Stimulated activated CD8-positive, alpha-beta memory T cell treated with anti-CD3 and anti-CD28 coated beads, Interleukin-7, amount 100 ng/mL, for 48 hours (primary cell): ENCODE measurements at places on chromosomes 3 and 15.
A peak's percentile ranks its signal among the peaks of the same experiment; 100 is the strongest.

DNA sequence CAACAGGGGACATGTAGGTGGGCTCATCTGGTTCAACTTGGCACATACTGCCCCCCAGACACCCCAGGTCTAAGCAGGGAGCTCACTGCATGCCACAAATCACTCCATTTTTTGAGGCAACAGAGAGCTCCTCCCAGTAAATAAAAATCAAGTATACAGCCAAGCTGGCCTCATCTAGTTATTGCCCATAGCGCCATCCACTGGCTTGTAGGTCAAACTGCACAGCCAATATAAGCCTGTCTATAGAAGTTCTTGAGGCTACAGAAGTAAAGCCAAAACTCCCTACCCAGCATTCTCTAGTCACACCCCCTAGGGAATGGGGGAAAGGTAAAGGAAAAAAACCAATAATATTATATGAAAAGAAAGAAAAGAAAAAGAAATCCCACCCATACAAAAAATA, 453.7 kb downstream of the ZNF385D start:
- DNase-seq: no peak

DNA sequence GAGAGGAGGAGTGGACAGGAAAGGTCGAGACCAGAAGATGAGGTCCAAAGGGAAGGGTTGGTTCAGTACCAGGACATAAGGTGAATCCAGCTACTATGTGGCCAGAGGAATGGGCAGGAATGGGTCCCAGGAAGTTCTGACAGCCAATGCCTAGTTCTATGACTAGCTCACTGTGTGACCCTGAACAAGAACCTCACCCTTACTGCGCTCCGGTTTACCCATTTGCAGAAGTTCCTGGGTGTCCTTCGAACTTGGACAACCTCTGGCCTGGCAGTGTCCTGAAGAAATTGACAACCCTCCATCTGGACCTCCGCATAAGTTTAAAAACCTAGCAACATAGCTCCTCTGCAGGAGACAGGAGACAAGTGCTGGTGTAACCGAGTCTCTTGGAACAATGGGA, 12.2 kb upstream of the PSTPIP1 start:
- no peak for DNase-seq

DNA sequence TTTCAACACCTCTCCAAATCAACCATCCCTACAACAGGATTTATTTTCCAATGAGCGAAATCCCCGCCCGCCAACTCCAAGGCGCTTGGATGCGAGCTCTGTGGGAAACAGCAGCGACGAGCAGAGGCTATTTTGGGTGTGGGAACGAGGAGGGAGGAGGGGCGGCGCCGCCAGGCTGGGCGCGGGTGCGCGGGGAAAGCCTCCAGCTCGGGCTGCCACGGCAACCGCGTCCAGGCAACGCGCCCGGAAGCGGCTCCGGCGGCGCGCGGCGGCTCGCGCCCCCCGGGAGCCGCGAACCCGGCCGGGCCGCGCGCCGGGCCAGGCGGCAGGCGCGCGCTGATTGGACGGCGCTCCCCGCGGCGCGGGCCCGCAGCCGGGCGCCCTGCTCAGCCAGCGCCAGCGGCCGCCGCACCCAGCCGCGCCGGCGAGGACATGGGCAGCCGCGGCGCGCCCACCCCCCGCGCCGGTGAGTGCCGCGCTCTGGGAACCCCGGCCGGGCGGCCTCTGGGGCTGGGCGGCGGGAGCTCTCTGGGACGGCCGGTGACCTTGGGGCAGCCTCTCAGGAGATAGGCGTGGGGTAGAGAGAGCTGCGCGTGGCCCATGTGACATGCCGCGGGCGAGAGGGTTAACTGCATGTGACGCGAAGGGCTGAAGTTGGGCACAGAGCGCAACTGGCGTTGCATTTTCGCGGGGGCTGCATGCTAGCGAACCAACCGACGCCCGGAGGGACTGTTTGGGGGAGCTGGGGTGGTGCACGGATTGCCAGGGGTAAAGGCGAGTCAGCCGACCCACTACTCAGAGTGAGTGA, at the start of gene FAM81A:
TSS of gene FAM81A (plus strand) at position 370 of the 808 bp plus-strand sequence. CDS start 20,441 bp downstream, outside the sequence.
- DNase-seq: peak; percentile 15

GRCh38 chr3:10722911-10723310, 93.1 kb upstream of the SLC6A11 start:
- DNase-seq: no peak

- DNase-seq: no peak
Observed at GRCh38 chr15:95567686-95568085, 762.8 kb upstream of the NR2F2 start.

DNA sequence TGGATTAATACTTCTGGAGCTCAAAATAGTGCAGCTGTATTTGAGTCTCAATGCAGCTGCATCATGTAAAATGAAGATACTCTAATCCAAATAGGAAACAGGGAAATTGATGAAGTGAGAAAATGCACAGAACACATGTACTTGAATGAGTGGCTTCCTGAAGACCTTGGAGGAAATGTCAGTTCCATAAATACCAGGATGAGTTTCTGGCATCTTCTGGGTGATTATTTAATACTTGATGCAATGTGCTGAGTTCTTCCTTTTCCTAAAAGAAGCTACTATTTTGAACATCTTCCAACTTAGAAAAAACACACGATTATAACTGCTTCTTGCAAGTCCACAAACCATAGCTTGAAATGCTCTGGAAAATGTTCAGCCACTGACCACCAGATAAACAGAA, 162.8 kb downstream of the SLC9A9 start:
- no peak for DNase-seq

DNA sequence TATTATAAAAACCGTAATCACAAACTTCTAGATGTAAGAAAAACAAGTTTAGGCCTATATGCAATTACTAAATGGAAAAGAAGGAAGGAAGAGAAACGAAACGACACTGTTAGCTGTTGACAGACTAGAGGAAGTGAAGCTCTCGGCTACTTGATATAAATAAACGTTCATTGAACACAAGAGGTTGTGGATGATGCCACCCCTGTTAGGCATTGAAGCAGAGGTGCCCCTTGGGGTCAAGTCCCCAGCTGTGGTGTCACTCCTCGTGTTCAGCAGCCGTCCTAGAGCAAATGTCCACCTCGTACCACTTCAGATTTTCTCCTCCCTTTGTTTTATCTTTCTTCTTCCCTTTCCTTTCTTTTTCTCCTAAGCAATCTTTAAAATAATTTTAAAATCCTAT, 146.5 kb upstream of the UBE2E1 start:
- no peak for DNase-seq

GRCh38 chr3:161551697-161552096, 55.1 kb downstream of the OTOL1 start:
- DNase-seq: no peak

DNA sequence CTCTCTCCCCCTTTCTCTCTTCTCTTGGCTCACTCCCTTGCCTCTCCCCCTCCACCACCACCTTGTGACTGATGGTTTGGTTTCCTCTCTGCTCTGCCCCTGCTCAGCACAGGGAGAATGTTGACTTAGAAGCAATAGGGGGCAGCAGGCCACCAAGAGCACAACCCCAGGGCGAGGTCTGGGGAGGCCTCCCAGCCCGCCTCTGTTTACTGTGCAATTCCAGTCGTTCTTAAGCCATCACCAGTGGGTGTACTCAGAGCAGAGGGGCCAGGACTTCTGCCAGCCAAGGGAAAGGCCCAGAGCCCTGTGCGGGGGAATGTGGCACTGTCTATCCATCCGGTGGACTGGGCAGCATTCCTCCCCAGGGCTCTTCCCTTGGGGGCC, 5.7 kb upstream of the APEH start:
- DNase-seq: no peak
